ENCODE measurements at places on chromosomes 1 and 21. TPM values are rescaled to one million over a fixed set of nuclear protein-coding genes. Genes with fewer than 3 reads are reported as not detected.

DNA sequence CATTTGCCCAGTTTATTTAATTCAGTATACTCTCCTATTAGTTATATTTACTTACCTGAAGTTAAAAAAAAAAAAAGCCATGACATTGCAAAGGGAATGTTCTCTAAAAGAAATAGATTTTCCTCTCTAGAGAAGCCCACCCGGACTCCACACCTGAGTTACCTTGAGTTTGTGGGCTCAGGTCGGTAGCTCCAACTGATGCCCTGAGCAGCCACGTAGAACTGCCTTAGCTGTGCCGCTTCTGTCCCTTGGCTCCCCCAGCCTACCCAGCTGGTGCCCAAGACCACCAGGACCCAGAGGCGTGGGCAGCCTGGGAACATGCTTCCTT is 250 bp downstream of the F5 start:
- no peak for DNase-seq

DNA sequence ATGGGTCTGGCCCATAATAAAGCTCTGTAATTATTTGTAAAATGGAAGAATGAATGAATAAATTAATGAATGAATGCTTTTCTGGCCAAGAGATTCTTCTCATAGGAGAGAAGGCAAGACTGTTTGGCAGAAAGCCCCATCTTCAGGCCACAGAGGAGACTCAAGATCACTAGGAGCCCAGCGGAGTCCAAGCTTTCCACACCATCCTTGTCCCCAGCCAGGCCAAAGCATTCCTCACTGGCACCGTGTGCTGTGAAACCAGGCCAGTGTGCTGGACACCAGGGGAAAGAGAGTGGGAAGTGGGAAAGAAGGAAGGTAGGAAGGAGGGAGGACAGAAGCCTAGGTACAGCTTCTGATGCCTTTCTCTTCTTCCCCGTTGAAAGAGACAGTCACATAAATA is 86.4 kb downstream of the PLXNA2 start:
- no peak for DNase-seq

GRCh38 chr1:61182049-61182448 is 99.7 kb downstream of the NFIA start:
- DNase-seq = no peak

DNA sequence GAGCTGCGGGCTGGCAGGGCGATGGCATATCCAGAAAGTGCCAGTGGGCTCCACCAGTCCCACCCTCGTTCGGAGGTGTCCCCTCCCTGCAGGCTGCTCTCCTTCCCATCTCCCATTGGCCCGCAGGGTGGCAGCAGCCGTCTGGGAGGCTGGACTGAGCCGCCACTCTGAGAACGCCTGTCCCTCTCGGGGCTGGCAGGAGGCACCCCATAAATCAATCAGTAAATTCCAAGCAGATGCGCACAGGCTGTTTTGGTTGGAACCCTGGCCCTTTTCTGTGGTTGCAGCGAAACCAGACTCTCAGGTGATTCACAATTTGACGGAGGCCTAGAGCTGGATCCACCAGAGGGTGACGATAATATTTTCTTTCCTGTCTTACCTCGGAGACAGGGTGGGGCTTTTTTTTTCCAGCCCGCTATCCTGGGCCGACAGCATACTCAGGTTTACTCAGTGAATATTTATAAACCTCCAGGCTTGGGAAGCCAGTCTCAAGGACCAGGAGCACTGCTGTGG is 99.7 kb downstream of the GLIS1 start:
- DNase-seq = peak; percentile 16

DNA sequence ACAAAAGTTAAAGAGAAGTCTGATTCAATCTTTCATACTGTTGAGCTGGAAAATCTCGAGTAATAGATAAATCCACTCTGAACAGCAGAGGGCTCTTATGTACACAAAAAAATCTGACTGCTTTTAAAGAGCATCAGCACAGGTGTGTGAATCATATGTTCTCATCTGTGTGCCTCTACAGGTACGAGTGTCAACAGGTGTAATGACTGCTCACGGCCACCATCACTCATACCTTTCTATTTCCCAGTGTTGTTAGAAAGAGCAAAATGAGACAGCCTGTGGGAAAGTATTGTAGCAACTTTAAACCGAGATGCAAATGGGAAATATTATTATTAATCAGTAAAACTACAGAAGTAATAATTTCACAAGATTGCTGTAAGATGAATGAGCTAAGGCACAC is 49.0 kb upstream of the SCAF4 start:
- peak; percentile 41 for DNase-seq

GRCh38 chr1:91798740-91799139 is 87.2 kb downstream of the TGFBR3 start:
- DNase-seq = no peak

DNA sequence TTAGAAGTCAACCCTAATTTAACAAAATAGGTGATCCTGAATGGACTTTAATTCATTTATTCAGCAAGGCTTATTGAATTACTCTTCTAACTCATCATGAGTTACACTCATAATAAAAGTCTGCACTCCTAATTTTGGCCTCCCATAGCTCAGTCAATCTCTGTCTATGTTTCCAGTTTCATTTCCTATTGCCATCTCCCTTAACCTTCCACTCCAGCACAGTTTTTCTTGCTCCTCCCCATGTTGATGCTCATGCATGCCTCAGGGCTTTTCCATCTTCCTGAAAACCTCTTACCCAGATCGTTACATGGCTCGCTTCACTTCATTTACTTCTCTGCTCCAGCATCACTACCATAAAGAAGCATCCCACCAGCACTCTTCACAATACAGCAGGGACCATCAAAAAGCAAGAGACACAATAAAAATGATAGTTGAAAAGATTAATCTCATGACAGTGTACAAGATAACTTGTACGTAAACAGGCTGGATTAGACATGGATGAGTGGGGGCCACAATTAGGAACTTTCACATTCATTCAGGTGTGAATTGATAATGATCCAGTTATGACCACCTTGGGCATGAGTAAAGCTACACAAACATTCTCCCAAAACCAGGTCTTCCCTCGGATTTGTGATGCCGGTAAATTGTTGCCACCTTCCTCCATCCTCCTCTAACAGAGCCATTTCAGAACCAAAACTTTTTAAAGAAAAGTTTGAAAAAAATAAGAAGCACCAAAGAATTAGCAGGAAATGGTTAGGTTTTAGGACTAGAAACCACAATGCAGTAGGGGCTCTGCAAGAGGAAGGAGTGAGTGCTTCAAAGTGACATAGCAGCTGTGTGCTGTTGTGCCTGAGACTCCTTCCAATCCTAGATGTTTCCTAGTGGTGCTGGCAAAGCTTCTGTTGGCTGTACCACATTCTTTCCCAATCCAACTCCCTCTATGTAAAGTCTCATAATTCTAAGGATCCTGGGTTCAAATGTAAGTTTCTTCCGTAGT is 89.8 kb downstream of the OLFML2B start:
- DNase-seq = no peak

Gene AMY1B
- not detected for total RNA-seq

Gene AIRE
- total RNA-seq = not detected

Gene AGT
- total RNA-seq = 0.76 TPM
